Cortex of kidney (tissue), 1 donor: ENCODE measurements at places on chromosomes 13 and 19.

GRCh38 chr13:47213047-47213446 is 316.2 kb upstream of the HTR2A start:
- no peak for DNase-seq

DNA sequence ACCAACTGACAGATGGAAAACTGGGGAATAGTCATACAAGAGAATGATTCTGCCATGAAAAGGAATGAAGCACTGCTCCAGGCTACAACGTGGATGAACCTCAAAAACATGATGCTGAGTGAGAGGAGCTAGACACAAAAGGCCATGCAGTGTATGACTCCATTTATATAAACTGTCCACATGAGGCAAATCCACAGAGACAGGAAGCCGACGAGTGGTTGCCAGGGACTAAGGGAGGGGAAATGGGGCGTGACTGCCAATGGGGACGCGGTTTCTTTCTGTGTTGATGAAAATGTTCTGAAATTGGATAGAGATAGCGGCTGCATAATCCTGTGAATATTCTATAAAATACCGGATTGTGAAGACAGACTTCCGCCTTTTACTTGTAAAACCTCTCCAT is 10.2 kb downstream of the SMIM7 start:
- no peak for DNase-seq

GRCh38 chr13:112688560-112689302 is 1.1 kb upstream of the ATP11A start:
- no peak for DNase-seq

- DNase-seq = no peak
Measured at GRCh38 chr13:55761986-55762385, 1378.7 kb upstream of the PRR20A start.

- DNase-seq = no peak
Measured at GRCh38 chr13:22925881-22926747, 254.7 kb upstream of the SGCG start.

DNA sequence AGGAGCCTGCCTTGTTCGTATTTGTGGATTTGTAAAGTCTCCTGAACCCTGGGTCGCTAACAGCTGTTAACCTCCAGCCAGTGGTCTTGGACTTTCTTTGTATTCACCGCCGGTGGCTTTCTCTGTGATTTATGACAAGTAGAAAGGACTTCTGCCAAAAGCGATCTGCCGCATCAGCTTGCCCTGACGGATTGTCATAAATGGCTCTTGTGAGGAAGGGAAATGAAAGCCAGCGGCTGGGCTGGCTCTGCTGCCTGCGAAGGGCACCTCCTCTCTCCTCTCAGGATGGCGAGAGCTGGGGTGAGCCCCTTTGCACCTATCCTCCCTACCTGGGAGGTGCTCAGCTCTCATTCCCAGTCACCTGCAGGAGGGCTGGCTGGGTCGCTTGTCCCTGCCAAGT is 25.6 kb downstream of the DHRS12 start:
- DNase-seq = no peak

- no peak for DNase-seq
Measured at GRCh38 chr19:49301165-49301865, 23.7 kb downstream of the SLC6A16 start.

DNA sequence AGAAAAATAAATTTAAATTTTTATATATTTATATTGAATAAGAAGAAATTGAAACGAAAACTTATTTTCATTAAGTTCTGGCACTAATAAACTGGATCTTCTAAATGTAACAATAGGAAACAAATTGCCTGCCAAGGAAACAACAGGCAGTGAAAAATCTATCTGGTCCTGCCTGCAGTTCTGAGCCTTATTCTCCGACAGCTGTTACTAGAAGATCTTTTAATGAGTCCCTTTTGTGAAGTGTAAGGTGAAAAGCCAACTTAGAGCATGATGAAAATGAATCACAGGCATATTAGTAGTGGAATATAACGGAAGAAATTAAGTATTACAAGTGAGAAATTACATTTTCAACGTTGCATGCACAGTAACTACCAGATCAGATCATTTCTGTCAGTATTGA is 1002.7 kb upstream of the PCDH20 start:
- DNase-seq = no peak

DNA sequence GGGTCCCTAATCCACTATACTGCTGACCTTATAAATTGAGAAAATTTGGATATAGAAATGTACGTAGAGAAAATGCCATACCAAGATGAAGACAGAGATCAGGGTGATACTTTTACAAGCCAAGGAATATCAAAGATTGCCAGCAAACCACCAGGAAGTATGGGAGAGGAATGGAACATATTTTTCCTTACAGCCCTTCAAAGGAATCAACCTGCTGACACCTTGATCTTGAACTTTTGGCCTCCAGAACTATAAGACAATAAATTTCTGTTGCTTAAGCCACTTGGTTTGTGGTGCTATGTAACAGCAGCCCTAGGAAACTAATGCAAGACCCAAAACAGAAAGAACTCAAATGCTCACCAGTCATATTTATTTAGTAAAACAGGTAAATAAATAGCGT is 10.3 kb upstream of the NDFIP2 start:
- no peak for DNase-seq

DNA sequence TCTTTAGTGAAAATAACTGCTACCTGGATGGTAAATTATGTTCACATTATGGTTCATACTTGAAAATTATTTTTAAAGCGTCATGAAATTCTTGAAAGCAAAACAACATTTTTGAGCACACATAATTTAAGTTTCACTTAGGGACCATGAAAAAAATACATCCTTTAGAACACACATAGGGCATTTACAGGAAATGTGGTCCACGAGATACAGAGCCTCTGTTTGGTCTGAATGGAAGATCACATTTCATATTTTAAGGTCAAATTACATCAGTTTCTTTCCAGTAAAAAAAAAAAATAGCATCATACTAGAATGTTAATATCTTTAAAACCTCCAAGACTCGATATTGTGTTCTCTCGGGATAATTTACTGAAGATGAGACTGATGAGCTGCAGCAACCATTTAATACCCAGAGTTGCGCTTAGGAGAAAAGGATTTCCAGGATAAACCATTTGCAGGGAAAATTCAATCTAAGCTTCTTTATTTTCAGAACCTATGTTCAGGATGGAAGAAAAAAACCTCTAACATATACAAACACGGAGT is 720.7 kb downstream of the DIAPH3 start:
- no peak for DNase-seq

- DNase-seq = no peak
Measured at GRCh38 chr13:71054358-71054757, 812.6 kb downstream of the DACH1 start.

DNA sequence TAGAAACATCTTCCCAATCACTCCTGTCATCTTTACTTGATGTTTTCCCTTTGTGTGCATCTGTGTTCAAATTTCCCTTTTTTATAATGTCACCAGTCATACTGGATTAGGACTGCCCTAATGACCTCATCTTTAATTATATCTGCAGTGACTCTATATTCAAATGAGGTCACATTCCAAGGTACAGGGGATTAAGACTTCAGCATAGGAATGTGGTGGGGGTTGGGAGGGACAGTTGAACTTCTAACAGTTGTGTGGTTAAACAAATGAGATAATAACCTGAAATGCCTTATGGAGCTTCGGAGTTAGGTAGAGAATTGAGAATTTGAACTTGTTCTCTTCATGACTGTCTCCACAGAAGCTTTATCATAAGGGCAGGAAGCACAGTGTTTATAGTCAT is 23.0 kb downstream of the PAN3 start:
- no peak for DNase-seq

DNA sequence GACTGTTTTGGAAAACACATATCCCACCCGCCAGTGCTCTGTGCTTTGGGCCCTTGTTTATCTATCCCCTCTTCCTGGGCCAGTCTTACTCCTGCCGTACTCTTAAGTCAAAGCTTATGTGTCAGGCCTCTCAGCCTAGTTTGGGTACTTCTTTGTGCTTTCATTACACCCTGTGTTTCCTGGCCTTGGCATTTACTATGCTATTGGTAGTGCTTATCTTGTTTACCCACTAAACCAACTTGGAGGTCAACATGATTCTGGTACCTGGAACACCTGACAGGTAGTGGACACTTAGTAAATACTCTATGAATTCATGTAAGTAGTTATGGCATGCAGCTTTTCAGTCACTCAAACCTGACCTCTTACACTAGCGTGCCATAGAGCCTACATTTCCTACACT is 2.4 kb downstream of the POLR1D start:
- no peak for DNase-seq

GRCh38 chr13:62593804-62594203 is 1178.2 kb upstream of the PCDH20 start:
- no peak for DNase-seq

DNA sequence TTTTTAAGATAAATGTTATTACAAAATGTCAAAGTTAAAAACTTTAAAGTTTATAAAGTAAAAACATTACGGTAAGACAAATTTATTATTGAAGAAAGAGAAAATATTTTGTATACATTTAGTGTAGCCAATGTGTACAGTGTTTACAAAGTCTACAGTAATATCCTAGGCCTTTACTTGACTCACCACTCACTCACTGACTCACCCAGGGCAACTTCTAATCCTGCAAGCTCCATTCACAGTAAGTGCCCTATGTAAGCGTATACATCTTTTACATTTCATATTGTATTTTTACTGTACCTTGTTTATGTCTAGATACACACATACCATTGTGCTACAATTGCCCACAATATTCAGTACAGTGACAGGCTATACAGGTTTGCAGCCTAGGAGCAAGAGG is 448.2 kb downstream of the KCTD12 start:
- DNase-seq = no peak

DNA sequence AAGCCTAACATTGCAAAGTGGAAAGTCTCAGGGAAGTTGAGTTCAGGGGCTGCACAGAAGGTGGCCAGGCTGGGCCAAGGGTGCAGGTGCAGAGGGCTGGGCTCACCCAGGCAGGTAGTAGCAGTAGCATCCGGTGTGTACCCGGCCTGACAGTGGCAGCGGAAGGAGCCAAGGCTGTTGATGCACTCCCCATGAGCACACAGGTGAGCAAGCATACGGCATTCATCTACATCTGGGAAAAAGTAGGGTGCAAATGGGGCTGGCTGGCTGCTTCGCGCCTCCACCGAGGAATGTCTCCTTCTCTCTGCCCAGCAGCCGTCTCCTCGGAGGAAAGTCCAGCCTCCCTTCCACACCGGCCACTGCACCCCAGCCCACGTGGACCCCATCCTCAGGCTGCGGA is 30.6 kb downstream of the CCL25 start:
- no peak for DNase-seq
